ENCODE measurements at places on chromosomes 16 and 17.

- no peak for DNase-seq
Observed at GRCh38 chr17:17497845-17498520, 1.8 kb upstream of the RASD1 start.

GRCh38 chr17:4533523-4534504, 21.4 kb downstream of the MYBBP1A start:
- DNase-seq: no peak

- no peak for DNase-seq
Observed at GRCh38 chr16:9154567-9155410, 63.3 kb downstream of the HAPSTR1 start.

DNA sequence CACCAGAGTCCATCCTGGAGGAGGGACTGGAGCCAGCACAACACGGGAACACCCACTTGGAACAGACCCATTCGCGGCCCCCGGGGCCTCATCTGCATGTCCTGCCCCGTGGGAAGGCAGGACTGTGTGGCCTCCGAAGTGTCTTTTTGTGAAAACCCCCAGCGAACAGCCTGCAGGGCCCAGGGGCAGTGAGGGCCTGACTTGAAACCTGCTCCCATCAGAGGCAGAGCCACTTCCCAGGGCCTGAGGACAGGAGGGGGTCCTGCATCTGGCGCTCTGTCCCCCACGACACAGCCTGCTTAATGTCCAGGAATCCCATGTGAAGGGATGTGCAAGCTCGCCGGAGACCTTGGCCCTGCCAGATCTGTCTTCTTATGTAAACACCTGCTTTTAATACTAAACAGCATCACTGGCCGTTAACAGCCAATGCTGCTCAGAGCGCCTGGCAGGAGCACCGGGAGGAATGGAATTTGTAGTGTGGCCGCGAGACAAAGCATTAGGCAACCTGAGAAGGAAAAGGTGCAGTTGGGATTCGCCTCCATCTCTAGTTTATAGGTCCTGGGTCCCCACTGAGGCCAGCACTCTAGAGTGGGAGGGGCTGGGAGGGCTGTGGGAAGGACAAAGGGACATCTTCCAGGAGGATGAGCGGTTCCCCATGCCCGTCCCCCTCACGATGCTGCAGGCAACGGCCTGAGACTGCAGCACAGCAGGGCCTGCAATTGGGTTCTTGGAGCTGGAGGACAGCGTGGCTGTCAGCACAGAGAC, 9.6 kb upstream of the EVPL start:
- DNase-seq: no peak

DNA sequence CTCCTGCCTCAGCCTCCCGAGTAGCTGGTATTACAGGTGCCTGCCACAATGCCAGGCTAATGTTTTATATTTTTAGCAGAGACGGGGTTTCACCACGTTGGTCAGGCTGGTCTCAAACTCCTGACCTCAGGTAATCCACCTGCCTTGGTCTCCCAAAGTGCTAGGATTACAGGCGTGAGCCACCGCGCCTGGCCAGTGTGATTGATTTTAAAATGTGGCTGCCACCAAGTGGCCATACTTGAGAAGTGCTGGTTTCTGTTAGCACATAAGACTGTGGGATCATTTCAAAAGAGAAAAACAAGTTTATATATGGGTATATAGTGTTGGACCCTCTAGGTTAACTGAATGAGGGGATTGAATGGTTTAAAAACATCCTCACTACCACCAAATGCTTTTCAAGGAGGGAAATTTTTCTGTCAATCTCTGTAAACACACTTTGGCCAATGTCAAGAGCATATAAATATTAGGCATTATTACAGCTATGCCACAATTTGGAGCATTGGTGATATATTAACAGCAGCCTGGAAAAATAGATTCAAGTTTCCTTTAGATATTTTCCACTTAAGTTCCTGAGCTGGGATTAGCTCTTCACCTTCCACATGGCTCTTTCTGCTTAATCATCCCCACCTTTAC, 13.5 kb upstream of the DHRS13 start:
- DNase-seq: no peak

- DNase-seq: no peak
Observed at GRCh38 chr16:57530522-57531252, 5.7 kb downstream of the CCDC102A start.

DNA sequence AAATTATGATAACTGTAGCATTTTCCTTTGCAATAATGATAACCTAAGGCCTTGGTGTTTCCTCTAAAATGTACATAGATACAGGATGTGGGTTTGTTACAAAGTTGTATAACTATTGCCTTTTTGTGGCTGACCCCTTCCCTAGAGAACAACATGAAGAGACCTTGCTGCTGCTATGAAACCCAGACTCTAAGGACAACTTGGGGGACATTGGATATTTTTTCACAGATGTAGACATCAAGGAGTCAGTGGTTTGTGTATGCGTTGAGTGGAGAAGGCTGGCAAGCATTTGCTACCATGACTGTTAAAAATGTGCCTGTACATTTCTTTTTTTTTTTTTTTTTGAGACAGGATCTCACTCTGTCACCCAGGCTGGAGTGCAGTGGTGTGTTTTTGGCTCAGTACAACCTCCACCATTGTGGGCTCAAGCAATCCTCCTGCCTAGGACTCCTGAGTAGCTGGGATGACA, 12.3 kb downstream of the HMOX2 start:
- DNase-seq: no peak

- no peak for DNase-seq
Observed at GRCh38 chr17:17570140-17570797, 21.2 kb downstream of the PEMT start.

DNA sequence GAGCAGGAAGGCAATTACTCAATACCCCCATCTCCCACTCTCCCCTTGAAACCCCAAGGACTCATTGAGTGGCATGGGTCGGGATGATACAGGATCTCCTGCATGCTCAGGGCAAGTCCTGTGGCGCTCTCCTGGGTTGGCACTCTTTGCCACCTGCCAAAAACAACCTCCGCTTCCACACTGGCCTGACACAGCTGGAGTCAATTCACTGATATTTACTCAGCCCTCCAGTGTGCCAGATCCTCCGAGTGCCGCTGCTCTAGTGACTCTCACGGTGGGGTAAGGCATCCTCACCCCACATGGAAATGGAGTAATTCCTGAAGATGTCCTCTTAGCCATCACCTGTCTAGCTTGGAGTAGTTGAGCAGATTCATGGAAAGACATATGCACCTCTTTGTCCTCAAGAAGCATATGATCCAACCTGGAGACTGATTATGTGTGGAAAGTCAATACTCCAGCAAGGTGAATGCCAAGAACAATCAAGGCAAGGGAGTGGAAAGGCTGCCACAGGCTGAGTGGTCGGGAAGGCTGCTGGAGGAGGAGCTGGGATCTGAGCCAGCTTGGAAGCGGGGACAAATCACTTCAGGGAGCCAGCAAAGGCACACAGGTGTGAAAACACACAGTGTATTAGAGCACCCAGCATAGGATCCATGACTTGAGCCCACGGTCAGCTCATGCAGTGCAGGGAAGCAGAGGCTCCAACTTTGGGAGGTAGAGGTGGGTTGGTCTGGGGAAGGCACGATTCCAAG, 12.6 kb upstream of the GOSR2 start:
- no peak for DNase-seq

- no peak for DNase-seq
Observed at GRCh38 chr16:81635063-81635937, 143.8 kb upstream of the PLCG2 start.
